ENCODE measurements at places on chromosomes 3 and 15. TPM values are rescaled to one million over a fixed set of nuclear protein-coding genes. Genes with fewer than 3 reads are reported as not detected.

Gene ALDH1A2
- total RNA-seq, result 4.7 TPM

DNA sequence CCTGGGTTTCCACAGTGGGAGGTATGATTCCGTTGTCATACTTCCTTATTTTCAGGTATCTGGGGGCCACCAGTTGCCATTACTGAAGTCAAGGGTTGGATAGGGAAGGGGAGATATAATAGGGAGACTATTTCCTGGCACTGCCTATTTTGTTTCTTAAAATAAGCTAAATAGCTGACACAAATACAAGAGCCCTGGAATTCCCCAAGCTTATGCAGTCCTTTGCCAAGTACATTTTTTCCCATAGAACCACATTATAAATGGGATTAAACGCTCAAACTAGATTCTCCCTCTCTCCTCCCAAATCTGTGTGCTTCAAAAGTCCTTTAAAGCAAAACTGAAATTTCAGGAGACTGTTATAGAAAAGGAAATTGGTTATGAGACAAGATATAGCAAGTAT is 68.7 kb downstream of the AP4E1 start:
- DNase-seq, result no peak

DNA sequence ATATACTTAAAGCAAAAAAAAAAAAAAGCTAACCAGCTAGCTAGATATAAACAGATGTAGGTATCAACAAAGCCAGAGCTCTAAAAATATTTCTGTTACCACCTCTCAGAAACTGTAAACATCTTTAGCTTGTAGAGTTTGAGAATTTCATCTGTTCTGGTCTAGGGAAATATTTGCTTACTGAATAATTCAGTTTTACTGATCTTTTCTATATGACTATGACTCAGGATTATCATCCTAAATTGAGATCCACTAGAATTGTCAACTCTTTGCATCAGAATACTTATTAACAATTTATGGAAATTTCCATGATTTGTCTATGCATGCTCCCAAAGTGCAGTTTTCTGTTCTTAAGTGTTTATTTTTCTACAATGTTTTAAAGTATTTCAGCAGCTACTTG is 517.3 kb downstream of the DIPK2A start:
- DNase-seq, result no peak

DNA sequence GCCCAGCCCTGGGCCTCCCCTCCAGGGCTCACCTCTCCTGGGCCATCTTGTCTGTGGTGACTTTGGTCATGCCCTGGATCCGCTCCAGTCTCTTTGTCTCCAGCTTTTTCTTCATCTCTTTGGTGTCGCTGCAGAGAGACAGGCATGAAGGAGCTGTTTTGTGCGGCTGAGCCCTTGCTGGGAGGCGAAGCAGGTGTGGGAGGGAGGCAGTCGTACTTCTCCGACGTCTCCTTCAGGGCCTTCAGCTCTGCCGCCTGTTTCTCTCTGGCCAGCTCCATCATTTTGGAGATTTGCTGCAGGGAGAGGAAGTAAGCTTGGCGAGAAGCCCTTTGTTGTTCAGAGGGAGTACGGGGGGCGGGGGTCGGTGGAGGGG is 7.7 kb upstream of the ANKRD63 start:
- no peak for DNase-seq

DNA sequence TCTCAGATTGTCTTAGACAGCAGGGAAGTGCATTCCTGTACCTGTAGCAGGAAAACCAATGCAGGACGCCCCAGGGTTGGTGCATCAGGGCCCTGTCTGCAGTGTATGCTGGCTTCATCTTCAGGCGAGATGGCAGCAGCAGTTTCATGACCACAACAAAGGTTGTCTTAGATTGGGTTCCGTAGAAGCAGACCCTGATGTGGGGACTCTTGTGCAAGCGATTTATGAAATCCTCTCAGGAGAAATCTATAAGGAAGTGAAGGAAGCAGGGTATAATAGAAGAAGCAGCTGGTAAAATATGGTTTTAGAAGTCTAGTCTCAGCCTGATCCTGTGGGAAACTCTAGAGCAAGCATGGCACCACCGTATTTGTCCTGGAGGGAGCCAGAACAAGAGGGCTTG is 25.0 kb downstream of the DNAH1 start:
- no peak for DNase-seq

Gene LINGO1
- total RNA-seq, result 0.25 TPM

- DNase-seq, result no peak
These were observed 28.6 kb downstream of the COL6A5 start for GRCh38 chr3:130374033-130374432.
